Nephron progenitor cell (in vitro differentiated cells): ENCODE measurements at places on chromosomes 7 and 10.

DNA sequence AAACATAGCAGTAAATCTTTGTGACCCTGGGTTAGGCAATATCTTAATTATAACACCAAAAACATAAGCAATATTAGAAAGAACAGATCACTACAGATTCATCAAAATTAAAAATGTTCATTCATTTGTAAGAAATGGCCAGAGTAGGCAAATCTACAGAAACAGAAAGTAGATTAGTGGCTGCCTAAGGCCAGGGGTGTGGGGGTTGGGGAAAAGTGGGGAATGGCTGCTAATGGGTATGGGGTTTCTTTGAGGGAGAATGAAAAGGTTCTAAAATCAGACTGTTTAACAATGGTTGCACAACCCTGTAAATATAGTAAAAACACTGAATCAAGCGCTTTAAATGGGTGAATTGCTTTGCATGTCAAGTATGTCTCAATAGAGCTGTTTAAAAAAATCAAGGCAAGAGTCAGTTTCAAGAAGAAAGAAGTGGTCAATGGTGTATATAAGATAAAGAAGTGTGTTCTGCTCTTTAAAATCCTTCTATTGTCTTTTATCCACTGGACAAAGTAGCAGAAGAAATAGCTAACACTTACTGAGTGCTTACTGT is 42.6 kb downstream of the CDK6 start:
- DNase-seq = no peak

DNA sequence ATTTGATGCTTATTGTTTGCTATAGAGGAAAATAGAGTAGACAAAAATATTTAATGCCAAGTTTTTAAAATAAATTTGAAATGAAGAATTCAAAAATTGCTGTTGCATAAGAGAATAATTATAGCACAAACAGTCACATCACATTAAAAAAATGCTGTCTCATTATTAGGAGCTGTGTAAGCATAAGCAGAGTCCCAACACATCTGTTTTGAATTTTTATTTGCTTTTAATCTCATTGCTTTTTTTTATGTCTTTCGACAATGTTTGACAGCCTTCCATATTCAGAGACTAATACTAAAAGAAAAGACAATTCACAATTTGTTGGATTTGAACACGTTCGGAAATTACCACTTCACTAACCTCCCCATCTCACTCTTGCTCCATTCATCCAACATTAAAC is 143.5 kb downstream of the TFPI2 start:
- DNase-seq = no peak

DNA sequence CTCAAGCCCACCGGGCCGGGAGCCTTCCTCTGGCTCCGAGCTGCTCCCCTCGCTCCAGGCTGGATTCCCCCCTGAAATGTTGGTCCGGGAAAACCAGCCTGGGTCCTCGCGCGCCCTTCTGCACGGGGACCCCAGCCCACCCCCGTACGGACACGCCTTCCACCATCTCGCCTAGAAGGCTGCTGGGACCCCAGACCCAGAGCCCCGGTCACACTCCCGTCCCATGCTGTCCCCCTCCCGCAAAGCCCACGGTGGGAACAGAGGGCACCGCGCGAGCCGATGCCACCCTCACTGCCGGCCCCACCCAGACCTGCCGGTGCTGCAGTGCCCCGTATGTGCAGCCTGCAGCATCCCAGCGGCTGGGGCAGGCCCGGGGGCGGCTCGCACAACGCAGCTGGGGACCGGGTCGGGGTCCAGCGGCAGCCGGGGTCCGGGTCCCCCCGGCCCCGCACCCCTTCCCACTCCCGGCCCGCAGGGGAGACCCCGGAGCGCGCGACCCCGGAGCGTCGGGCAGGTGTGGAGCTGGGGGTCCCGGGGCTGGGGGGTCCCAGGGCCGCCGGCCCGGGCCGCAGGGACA is 871 bp downstream of the SPOCK2 start:
- DNase-seq = peak; percentile 40

DNA sequence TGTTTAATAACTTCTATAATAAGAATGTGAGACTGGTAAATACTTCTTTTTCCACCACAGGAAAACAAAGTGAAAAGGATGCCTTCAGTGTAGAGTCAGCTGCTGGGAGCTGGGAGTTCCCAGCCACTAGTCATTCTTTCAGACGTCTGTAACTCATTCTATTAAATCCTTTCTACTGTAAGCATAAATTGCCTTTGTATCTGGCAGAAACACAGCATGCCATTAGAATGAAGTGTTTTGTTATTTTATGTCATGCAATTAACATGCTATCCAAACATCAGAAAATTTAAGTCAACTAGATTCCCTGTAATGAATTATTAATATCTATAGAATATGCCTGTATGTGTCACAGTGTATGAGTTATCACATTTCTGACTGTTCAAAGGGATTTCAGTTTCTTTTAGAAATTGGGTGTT is 14.3 kb downstream of the BPGM start:
- DNase-seq = no peak

DNA sequence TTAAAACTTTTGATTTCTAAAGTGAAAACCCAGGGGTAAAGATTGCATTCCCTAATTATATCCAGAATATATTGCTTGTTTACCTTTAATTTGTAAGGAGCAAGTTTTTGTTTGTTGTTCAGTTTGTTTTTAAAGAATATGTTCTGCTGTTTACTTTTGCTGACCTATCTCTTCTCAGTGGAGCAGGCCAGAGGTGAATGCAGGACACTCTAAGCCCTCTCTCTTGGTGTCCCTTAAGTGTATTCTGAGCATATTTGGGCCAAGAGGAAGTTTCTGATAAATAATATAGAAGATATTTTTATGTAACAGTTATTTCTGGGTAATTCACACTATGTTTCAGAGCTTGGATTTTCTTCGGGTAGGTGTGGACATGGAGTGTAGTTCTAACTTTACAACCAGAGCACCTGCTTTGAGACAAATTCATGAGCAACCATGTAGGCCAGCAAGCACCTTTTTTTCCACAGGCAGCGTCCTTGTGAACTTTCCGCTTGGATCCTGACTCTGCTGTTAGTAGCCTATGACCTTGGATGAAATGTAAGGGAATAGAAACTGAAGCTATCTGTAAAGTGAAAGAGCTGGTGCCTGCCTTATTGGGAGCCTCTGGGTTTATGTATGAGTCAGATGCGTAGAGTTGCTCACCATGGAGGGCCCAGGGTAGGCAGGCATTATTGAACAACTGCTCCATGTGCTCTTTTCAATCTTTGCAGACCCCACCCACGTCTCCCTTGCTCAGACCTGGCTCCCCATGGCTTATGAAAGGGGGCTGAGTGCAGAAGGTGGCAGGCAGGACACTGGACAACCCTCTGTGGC is 16.1 kb downstream of the OGDH start:
- DNase-seq = no peak

GRCh38 chr10:97063271-97063982 is 122.3 kb downstream of the SLIT1 start:
- no peak for DNase-seq

GRCh38 chr7:1936531-1937251 is 266.6 kb downstream of the ELFN1 start:
- DNase-seq = no peak

DNA sequence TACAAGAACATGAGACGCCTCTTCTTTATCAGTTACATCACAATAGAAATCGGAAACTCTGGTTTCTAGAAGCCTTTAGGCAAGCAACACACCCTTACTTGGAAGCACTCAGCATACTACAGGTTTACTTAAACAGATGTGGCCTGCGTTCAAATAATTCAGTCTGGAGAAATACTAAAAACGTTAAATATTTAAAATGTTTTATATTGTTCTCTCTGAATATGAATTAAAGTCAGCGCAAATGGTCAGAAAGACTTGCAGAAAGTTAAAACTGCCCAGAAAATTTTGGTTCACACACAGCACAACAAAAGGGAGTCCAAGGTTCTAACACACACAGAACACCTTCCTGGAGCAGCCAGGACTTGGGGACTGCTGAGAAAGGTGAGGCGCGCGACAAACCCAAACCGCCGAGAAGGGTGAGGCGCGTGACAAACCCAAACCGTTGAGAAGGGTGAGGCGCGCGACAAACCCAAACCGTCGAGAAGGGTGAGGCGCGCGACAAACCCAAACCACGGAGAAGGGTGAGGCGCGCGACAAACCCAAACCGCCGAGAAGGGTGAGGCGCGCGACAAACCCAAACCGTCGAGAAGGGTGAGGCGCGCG is 25.8 kb downstream of the ESYT2 start:
- no peak for DNase-seq

GRCh38 chr10:125392154-125392553 is 231.8 kb upstream of the CTBP2 start:
- no peak for DNase-seq

DNA sequence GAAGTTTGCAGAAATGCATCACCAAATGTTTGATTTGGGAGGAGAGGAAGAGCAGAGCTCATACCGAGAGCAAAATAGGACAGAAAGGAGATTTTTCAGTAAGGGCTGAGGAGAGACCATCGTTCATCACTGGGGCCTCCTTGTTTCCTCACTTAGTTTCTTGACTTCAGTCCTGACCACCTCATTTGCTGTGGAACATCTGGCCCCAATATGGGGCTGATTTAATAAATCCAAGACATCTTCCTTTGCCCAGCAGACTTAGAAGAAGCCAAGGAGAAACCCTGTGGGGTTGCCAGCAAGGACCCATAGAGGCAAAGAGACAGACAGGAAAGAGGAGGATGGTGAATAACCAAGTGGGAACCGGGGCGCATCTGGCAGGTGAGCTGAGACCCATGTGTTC is 60.4 kb downstream of the CHST3 start:
- no peak for DNase-seq

DNA sequence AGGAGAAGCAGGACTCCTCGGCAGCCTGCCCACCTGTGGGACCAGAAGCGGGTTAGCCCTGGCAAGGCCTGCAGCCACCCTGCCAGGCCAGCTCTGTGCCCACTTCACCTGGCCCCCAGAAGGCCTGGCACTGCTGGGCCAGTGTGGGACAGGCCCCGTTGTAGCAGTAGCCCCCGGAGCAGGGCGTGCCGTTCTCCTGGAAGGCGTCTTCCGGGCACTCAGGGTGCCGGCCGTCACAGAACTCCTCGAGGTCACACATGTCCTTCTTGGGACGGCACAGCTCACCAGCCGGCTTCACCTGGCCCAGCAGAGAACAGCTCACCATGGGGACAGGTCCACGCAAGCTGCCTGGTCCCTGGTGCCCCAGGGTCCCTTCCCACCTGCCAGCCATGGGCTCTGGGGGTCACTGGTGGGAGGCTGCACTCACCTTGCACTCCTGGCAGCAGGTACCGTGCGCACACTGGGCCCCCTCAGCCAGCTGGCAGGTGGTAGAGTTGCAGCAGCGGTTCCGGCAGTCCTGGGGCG is 5.8 kb downstream of the ADAM8 start:
- DNase-seq = no peak

DNA sequence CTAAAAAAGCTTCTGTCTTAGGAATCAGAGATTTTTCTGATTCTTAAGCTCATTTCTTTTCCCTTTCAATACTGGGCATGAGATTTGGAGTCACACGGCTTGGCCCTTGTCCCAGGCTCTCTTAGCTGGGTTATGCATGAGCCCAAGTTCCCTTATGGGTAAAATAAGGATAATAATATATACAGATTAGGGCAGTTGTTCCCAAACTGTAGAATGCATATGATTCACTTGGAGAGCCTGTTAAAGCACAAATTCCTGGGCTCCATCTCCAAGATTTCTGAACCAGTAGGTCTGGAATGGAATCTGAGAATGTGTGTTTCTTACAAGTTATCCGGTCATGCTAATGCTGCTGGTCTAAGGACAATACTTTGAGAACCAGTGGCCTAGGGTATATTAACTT is 154.0 kb downstream of the REEP3 start:
- DNase-seq = no peak

GRCh38 chr7:45048748-45049147 is 40.0 kb downstream of the NACAD start:
- DNase-seq = no peak

- peak; percentile 86 for DNase-seq
Observed at GRCh38 chr10:101067356-101068083, 5.7 kb downstream of the KAZALD1 start.
